Hippocampal formation (tissue), 2 donors: ENCODE measurements at places on chromosomes 16 and 17.

DNA sequence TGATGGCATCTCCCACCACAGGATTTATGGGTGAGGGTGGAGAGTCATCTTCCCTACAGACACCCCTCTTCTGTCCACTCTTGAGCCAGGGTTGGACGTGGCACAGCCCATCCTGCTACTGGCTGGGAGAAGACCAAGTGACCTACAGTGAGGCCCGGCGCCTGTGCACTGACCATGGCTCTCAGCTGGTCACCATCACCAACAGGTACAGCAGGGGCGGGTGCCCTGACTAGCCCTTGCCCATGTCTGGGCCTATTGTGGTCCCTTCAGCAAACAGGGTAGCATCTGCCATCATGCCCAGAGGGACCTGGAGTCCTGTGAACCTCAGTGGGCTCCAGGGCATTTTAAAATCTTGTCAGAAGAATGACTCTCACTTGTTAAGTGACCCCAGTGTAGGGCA is 48.2 kb downstream of the MRC2 start:
- no peak for DNase-seq

DNA sequence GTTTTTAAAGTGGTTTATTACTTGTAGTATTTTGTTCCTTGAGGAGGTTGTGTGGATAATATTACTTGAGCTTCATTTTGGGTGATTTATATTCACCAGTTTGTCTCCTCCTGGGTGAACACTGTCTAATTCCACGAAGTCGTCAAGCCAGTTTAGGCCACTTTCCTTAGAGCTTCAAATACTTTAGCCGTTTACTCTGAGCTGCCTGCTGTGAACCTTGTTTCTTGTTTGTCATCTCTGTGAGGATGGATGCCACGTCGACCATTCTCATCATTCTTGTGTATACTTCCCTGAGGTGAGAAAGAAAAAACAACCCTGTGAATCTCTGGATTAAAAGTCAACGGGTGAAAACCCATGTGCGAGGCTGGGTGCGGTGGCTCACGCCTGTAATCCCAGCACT is 9.0 kb downstream of the KRT24 start:
- DNase-seq = no peak

DNA sequence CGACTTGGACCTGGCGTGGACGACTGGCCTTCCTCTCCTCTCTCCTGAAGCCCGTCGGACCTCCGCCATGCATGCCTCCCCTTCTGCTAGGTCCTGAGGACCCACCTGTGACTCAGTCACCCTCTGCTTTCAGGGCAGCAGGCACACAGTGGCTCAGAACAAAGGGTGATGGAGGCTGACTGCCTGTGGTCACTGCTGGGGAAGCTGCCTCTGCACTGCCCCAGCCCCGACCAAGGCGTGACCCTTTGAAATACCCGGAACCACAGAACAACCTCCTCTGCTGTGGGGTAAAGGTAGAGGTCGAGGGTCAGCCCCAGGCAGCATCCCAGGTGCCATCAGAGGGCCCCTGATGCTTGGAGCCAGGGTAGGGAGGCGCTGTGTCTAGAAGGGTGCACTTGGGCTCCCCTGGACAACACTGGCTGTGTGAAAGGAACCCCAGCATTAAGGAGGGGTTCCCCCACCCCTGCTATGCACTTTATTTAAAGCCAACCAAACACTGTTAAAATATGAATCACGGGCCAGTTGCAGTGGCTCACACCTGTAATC is 12.5 kb upstream of the SLC4A1 start:
- no peak for DNase-seq

DNA sequence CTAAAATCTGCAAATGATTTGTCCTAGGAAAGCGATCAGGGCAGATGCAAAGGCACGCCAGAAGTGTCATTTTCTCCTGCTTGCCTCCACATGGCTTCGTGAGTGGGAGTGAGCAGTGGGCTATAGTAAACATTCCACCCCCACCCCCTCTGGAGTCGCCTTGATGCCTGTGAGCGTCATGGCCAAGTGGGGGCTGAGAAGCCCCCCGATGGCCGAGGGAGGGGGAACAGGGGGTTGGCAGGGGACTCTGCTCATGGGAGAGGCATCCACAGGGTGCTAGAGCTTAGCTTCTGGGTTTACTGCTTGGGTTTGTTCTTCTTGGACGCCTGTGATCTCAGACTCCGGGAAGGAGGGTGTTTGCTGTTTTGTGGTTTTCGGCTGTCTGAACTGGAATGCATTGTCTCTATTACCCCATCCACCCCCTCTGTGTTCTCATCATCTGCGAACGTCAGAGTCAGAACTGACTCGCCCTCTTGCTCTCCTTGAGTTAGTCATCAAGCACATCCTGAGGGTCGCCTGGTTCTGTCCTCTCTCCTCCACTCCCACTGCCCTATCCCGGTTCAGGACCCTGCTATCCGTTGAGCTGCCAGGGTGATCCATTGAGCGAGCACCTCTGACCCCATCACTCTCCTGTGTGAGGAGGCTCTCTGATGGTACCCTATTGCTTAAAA is 15.4 kb downstream of the TNS4 start:
- no peak for DNase-seq

DNA sequence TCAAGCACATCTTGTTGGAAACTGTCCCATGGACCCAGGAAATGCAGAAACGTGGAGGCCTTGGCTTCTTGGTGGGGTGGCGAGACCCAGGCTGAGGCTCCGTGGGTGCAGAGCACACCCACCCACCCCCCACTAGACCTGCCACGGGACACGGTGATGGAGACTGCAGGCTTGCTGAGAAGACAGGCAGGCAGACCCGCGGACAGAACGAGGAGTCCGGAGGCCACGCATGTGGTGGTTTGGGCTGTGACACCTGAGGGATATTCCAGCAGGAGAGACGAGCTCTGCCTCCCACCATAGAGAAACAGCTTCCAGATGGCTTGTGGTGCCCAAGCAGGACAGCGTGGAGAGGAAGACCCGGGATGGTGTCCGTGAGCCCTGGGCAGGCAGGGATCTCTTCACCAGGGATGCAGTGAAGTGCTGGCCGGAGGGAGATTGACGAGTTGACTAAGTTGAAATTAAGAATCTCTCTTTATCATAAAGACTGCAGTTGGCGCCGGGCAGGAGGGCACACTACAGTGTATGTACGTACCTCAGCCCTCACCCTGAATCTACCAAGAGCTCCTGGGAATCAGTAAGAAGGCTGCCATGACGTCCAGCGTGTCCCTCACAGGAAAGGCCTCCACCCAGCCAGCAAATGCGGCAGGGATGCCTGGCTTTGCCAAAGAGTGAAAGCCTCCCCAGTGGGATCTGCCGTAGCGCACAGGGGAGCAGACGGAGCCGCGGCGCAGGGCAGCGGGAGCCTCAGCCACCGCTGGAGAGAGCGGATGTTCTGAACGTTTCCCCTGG is 8.2 kb downstream of the UBE2I start:
- DNase-seq = no peak
